ENCODE measurements at places on chromosomes 12 and 14.

GRCh38 chr14:27890259-27890658 lies 876.3 kb upstream of the FOXG1 start:
- DNase-seq: no peak

DNA sequence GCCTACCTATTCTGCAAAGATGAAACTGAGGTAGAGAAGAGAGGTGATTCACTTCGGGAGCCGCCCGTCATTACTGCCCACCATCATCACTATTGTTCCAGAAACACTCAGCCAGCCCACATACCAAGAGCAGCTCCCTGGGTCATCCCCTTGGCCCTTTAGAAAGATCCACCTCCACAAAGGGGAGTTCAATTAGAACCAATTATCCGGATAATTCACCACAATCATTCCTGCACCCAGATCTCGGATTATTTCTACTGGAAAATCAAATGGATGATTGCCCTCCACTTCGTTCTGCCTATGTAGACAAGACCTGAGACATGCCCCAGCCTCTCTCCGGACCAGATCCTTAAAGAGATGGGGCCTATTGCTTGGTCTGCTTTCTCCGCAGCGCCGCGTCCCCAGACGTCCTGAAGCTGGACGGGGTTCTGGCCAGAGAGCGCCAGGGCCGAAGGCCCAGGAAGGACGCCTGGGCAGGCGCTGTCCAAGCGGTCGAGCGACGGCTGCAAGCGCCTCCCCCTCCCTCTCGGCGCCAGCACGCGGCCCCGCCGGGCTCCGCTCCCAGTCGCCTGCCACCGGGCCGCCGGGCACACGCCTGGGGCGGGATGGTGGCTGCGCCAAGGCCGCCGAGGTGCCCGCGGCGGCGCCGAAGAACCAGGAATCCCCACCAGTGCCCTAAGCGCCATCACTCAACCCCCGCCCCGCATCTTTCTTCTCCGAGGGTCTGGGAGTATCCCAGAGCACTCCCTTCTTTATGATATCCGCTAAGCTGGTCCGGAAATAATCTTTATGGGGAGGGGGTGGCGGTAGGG lies 1.3 kb upstream of the ASCL1 start:
- no peak for DNase-seq

- no peak for DNase-seq
Observed at GRCh38 chr12:111467092-111467856, 61.6 kb downstream of the SH2B3 start.

- DNase-seq: no peak
Observed at GRCh38 chr12:120855823-120856588, 48.2 kb downstream of the SPPL3 start.

DNA sequence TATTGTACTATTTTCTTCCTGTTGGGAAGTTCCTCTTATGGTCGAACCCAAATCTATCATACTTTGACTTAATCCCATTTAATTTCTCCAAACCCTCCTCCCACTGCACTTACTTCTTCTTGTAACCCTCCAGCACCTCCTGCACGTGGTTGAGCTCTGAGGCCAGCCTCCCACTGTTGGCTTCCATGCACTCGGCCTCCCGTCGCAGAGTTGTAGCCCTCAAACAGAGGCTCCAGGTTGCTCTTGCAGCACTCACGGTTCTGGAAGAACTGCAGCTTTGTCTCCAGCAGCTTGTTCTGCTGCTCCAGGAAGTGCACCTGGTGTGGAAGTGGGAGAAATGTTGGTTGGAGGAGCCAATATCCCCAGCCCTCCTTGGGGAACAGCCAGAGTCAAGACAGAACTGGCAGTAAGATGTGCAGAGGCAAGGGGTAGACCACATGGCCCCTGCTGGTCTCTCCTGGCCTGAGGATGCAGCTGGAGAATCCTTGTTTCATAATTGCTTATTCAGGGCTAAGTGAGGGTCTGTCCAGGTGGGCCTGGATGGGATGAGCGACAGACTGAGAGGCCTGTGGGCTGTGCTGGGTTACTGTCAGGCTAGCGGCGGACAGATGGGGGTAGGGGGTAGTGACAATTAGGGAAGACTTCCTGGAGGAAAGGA lies 18.4 kb upstream of the KRT86 start:
- DNase-seq: no peak

- no peak for DNase-seq
Observed at GRCh38 chr12:103645202-103645601, 58.1 kb downstream of the STAB2 start.

- DNase-seq: no peak
Observed at GRCh38 chr14:105467249-105467941, 7.2 kb upstream of the CRIP2 start.

GRCh38 chr14:72920008-72920407 lies 6.3 kb upstream of the DCAF4 start:
- no peak for DNase-seq

GRCh38 chr14:75175677-75176141 lies 703 bp downstream of the TMED10 start:
- DNase-seq: no peak

GRCh38 chr12:123028475-123028874 lies 48.0 kb downstream of the ARL6IP4 start:
- DNase-seq: no peak

DNA sequence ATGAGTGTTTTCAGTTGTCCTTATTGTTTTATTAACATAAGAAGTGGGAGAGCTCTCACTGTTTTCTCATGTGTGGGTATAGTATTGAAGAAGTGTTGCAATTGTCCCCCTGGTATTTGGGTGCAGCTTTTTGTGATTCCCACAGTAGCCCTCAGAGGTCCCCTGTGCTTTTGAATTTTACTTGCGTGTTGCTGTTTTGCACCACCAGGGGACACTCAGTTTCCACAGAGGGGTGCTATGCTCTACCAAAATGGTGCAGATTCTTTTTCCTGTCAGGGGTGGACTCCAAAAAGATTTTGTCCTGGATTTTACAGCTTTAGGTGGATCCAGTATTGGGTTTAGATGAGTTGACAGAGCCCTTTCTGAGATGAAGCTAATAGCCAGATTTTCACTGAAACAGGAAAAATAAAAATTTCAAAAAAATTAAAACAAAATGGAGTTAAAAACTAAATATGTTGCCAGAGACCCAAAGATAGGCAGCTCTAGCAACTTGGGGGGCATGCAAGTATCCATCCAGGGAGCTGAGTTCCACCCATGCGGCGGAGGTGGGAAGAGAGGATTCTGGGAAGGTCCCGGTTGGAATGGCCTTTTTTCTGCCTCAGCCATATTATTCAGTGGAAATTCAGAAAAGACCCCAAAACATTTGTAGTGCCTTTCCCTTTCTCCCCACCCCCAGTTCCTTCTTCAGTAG lies 50.2 kb downstream of the TTLL5 start:
- DNase-seq: no peak

DNA sequence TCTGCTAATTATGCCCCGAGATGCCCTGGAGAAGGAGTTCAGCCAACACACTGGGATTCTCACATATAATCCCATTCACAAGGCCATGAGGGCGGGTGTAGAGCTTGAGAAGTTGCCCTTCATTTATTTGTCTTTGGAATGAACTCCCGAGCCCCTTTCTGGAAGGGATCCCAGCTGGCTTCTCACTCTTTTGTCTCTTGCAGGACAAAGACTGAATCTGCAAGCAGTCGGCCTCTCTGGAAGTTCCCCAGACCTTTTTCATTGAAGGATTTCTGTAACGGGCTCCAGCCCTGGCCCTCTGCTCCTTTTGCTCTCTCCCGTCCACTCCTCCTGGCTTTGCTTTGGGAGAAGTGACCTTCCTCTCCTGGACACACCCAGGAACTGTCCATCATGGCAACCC lies 163.3 kb upstream of the SFSWAP start:
- DNase-seq: no peak

- DNase-seq: no peak
Observed at GRCh38 chr14:58969951-58970751, 218.3 kb upstream of the DAAM1 start.

Data from NCI-H2081 treated with DMSO at 0.1 percent for 48 hours (cell line).